ENCODE measurements at places on chromosomes 1 and 21. TPM values are rescaled to one million over a fixed set of nuclear protein-coding genes. Genes with fewer than 3 reads are reported as not detected.

F13B gene
- not detected for total RNA-seq

IGSF3 gene
- total RNA-seq = 0.26 TPM

RNF2 gene
- 44.3 TPM for total RNA-seq

OR10J1 gene
- total RNA-seq = not detected

TARS2 gene
- 21.5 TPM for total RNA-seq

ATAD3A gene
- total RNA-seq = 21.6 TPM

SLC35D1 gene
- 22.4 TPM for total RNA-seq

SH2D5 gene
- total RNA-seq = 1.0 TPM

Data from smooth muscle cell of the pulmonary artery (primary cell).